DND-41 (cell line): ENCODE measurements at places on chromosomes 2 and 18.
A peak's percentile ranks its signal among the peaks of the same experiment; 100 is the strongest.

DNA sequence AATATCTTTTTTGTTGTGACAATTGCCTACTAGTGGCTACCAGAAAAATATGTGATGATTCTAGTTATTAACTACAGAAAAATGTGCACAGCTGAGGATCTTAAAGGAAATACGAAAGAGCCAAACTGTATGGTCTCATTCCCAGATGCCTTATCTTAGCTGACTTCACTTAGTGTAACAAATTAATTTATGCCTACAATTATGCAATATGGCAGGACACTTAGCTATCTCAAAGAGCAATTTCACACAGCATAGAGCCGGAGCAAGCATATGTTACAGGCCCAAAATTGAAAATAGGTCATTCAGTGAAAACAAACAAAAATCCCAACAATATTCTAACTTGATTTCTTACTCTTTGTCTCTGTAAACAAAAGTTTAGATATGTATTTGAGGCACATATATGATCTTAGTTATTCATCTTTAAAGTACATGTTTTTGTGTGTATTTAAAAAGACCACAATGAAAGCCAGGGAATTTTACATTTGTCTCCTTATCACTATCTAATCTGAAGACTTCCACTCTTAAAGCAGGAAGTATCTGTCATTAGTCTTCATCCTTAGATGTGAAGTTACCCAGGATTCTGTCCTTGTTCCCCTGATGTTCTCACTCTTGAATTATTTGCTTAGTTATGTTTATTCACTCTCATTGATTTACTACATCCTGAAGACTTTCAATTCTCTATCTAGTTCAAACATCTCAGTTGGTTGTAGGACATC is 1579.0 kb upstream of the NXPH2 start:
- H3K27me3 ChIP-seq = no peaks in the 10 kb centered on the region
- H3K27ac ChIP-seq = no peak overlapping the region
- no peak for DNase-seq
- H3K36me3 ChIP-seq = no peaks in the 10 kb centered on the region
- H3K4me3 ChIP-seq = no peak overlapping the region

- peaks cover 6% of the 10 kb centered on the region for H3K27me3 ChIP-seq
- no peaks in the 10 kb centered on the region for H3K4me1 ChIP-seq
- H3K4me3 ChIP-seq = no peak overlapping the region
- DNase-seq = no peak
Measured at GRCh38 chr2:44937688-44938240, 3.7 kb upstream of the SIX3 start.

DNA sequence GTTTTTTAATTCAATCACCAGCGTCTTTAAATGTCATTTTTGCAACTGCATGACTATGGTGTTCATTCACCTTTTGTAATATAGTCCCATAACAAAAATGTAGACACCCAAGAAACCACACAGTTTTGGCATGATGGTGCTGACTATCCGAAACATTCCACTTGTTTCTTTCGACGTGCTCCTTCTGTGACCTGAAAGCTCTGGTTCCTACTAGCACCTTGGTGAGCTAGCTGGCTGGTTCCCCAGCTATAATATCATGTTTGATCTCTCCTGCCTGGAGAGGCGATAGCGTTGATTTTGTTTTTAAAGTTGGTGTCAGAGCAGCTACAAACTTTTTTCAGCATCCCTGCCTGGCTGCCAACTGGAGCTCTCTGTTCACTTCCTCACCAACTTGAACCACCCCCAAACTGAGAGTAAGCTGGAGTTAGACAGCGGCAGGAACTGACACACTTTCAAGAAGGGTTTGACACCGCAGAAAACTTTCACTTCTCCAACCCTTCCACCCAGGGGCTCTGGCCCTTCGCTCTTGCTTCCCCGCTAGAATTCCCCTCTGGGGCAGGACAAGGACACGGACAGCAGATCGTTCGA is 1.1 kb downstream of the ATAD2B start:
- peak overlapping the region; percentile 94 for H3K4me3 ChIP-seq
- H3K4me1 ChIP-seq = peaks cover 47% of the 10 kb centered on the region
- peak; percentile 76 for DNase-seq
- no peaks in the 10 kb centered on the region for H3K27me3 ChIP-seq
- H3K36me3 ChIP-seq = peaks cover 4% of the 10 kb centered on the region
- H3K27ac ChIP-seq = peak overlapping the region; percentile 91

GRCh38 chr2:219168526-219168925 is 1.3 kb downstream of the SLC23A3 start:
- peaks cover 27% of the 10 kb centered on the region for H3K36me3 ChIP-seq
- H3K27me3 ChIP-seq = no peaks in the 10 kb centered on the region
- H3K4me3 ChIP-seq = no peak overlapping the region
- H3K4me1 ChIP-seq = no peaks in the 10 kb centered on the region
- H3K27ac ChIP-seq = no peak overlapping the region
- DNase-seq = no peak

DNA sequence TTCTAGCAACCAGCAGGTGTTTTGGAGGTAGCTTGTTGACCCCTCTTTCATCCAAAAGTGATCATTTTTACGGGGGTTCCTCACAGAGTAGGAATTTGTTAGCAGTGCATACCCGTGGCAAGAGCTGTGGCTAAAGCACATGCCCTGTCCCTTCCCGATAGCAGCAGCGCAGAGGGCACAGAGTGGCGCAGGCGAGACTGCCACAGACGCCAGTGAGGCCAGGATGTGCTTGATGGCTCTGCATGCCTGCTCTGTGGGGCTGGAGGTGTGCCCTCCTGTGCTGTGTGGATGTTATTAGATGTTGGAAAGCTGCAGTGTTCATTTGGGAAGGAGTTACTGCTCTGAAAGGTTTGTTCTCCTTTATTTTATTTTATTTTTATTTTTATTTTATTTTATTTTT is 153.6 kb downstream of the FAM210A start:
- DNase-seq = no peak
- peaks cover 24% of the 10 kb centered on the region for H3K4me1 ChIP-seq
- peaks cover 17% of the 10 kb centered on the region; the same call in 1 of the 2 replicates for H3K36me3 ChIP-seq
- H3K27ac ChIP-seq = no peak overlapping the region
- H3K4me3 ChIP-seq = no peak overlapping the region

DNA sequence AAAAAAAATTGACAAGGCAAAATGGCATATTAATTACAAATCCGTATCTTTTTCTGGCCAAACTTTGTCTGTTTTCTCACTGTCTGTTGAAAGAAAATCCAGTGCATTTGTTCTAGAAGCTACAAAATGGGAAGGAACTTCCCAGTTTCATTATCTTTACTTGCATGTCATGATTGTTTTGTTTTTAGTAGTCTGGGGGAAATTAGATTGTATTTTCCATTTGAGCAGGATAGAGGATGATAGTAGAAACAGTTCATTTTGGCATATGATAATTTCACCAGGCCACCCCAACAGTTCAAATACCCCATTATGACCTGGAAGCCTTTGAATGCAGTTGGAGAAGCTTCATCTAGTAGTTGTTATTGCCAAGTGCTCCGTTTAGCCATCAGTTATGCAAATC is 77.5 kb upstream of the RANBP2 start:
- no peaks in the 10 kb centered on the region for H3K4me1 ChIP-seq
- no peak overlapping the region for H3K4me3 ChIP-seq
- no peaks in the 10 kb centered on the region for H3K27me3 ChIP-seq
- no peak for DNase-seq
- no peak overlapping the region for H3K27ac ChIP-seq
- H3K36me3 ChIP-seq = no peaks in the 10 kb centered on the region; the same call in 1 of the 2 replicates

- peaks cover 15% of the 10 kb centered on the region for H3K4me1 ChIP-seq
- no peaks in the 10 kb centered on the region for H3K36me3 ChIP-seq
- H3K27me3 ChIP-seq = no peaks in the 10 kb centered on the region
- DNase-seq = no peak
- H3K27ac ChIP-seq = no peak overlapping the region
Measured at GRCh38 chr2:42192652-42193566, 23.8 kb downstream of the EML4 start.

DNA sequence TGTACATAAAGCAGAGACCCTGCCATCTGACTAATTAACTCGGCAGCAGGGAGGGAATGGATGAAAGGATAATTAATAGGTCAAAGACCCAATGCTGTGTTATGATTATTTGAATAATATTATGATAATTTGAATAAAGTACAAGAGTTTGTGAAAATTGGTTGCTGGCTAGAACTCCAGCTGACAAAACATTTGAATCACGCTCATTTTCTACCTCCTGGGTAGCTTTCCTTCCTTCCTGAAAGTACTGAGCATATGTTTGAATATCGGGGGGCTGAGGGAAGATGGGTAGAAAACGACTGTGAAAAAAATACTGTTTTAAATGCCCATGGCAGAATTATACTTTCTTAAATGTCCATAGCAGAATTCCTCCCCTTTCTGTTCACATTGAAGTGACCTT is 243.6 kb upstream of the RBMS1 start:
- no peaks in the 10 kb centered on the region for H3K27me3 ChIP-seq
- H3K27ac ChIP-seq = no peak overlapping the region
- H3K36me3 ChIP-seq = no peaks in the 10 kb centered on the region
- DNase-seq = no peak

- no peaks in the 10 kb centered on the region for H3K36me3 ChIP-seq
- no peak within 1 kb of the TSS for H3K4me3 ChIP-seq
- H3K4me1 ChIP-seq = peaks cover 11% of the 10 kb centered on the region
- peaks cover 8% of the 10 kb centered on the region for H3K27me3 ChIP-seq
- H3K27ac ChIP-seq = no peak within 1 kb of the TSS
- peak; percentile 38 for DNase-seq
Measured at GRCh38 chr2:218880102-218880858, at the start of gene WNT10A. TSS of gene WNT10A (plus strand) at chr2:218880852. CDS start at chr2:218880996, 144 bp downstream.

- H3K4me3 ChIP-seq = no peak overlapping the region
- peaks cover 86% of the 10 kb centered on the region for H3K4me1 ChIP-seq
- no peaks in the 10 kb centered on the region for H3K36me3 ChIP-seq
- H3K27me3 ChIP-seq = no peaks in the 10 kb centered on the region
- DNase-seq = no peak
Measured at GRCh38 chr2:8538931-8539621, 142.8 kb upstream of the ID2 start.

DNA sequence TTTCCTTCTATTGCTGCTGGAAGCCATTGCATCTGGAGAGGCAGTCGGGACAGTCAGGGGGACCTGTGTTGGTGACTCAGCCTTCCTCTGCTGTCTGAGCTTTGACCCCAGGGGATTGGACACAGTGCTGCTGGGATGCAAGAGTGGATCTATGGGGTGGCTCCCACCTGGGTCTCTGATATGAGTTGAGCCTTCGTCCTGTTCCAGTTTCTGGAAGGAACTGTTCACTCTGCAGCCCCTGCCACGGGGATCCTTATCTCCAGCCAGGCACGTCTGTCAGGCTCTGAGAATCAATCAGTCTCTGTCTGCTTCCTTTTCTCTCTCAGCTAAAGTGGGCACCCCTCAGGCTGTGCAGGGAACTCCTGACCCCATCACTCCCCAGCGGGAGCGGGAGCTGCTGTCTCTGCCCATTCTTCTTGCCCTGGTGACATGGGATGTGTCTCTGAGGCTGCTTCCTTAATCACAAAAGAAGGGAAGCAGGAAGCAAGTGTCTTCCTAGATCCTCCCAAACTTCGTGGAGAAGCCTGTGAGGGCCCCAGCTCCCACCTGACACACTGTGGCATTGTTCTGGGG is 51.7 kb downstream of the ARHGAP28 start:
- DNase-seq = no peak
- H3K27me3 ChIP-seq = no peaks in the 10 kb centered on the region
- H3K27ac ChIP-seq = no peak overlapping the region
- H3K36me3 ChIP-seq = no peaks in the 10 kb centered on the region

GRCh38 chr2:101751875-101752619 is 54.5 kb downstream of the MAP4K4 start:
- no peak overlapping the region; the same call in 1 of the 2 replicates for H3K27ac ChIP-seq
- H3K27me3 ChIP-seq = no peaks in the 10 kb centered on the region

DNA sequence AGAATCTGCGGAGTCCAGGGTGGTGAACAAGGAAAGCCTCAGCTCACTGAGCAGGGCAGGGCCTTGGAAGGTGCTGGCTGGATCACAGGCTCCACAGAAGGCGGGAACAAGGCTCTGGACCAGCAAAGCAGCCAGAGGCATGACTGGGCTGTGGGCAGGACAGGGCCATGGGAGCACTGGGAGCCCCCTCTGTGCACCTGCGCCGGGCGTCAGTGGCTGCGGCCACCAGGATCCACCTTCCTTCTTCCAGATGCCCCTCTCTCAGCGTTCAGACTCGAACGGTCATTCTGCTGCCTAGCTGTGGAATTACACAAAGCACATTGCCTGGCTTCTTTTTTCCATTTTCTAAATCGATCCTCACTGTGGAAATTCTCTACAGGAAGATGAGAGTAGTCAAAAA is 621.2 kb downstream of the GALR1 start:
- no peak overlapping the region for H3K27ac ChIP-seq
- peaks cover 12% of the 10 kb centered on the region for H3K27me3 ChIP-seq
- H3K4me3 ChIP-seq = no peak overlapping the region
- no peak for DNase-seq

GRCh38 chr18:45686891-45687611 is 36.9 kb upstream of the SLC14A1 start:
- no peaks in the 10 kb centered on the region for H3K36me3 ChIP-seq
- peaks cover 83% of the 10 kb centered on the region for H3K4me1 ChIP-seq
- H3K27me3 ChIP-seq = no peaks in the 10 kb centered on the region
- H3K27ac ChIP-seq = peak overlapping the region; percentile 100

- H3K27ac ChIP-seq = peak overlapping the region; percentile 71
- H3K36me3 ChIP-seq = peaks cover 25% of the 10 kb centered on the region
- peak overlapping the region; percentile 37 for H3K4me3 ChIP-seq
- DNase-seq = no peak
Measured at GRCh38 chr18:26545335-26546123, 2.8 kb downstream of the KCTD1 start.

- no peak overlapping the region for H3K4me3 ChIP-seq
- H3K4me1 ChIP-seq = no peaks in the 10 kb centered on the region
- H3K27ac ChIP-seq = no peak overlapping the region
Measured at GRCh38 chr2:135913727-135914365, 37.6 kb upstream of the MCM6 start.

- peaks cover 9% of the 10 kb centered on the region for H3K27me3 ChIP-seq
- H3K36me3 ChIP-seq = no peaks in the 10 kb centered on the region
- no peak for DNase-seq
- no peak overlapping the region for H3K4me3 ChIP-seq
- no peak overlapping the region for H3K27ac ChIP-seq
- no peaks in the 10 kb centered on the region for H3K4me1 ChIP-seq
Measured at GRCh38 chr2:170341684-170342623, 164.0 kb downstream of the MYO3B start.

- no peak overlapping the region for H3K4me3 ChIP-seq
- no peak for DNase-seq
- H3K36me3 ChIP-seq = no peaks in the 10 kb centered on the region
- no peak overlapping the region for H3K27ac ChIP-seq
- H3K27me3 ChIP-seq = no peaks in the 10 kb centered on the region
Measured at GRCh38 chr2:164981217-164981990, 26.1 kb upstream of the SLC38A11 start.

DNA sequence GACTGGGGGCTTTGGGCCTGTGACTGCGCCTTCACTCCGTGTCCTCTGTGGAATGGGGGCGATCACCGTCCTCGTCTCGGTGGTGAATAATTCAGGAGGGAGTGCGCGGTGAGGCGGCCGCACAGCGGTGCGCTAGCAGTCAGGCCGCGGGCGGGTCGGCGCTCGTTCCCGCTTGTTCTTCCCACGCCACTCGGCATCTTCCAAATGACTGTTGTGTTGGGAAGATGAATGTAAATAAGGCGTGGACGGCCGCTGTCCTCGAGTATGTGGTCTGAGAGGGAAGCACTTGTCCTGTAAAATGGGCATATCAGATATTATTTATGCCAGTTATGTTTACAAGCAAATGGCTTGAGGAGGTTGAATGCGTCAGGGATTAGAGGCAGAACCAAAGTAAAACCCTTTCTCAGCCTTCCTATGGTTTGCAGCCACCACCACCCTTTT is 608 bp upstream of the VPS4B start:
- H3K36me3 ChIP-seq = peaks cover 19% of the 10 kb centered on the region
- H3K4me1 ChIP-seq = peaks cover 30% of the 10 kb centered on the region
- DNase-seq = no peak
- H3K27ac ChIP-seq = peak overlapping the region; percentile 90
- no peaks in the 10 kb centered on the region for H3K27me3 ChIP-seq
- H3K4me3 ChIP-seq = peak overlapping the region; percentile 90; the same call in 1 of the 2 replicates
